ENCODE measurements at places on chromosomes 3 and 15.

DNA sequence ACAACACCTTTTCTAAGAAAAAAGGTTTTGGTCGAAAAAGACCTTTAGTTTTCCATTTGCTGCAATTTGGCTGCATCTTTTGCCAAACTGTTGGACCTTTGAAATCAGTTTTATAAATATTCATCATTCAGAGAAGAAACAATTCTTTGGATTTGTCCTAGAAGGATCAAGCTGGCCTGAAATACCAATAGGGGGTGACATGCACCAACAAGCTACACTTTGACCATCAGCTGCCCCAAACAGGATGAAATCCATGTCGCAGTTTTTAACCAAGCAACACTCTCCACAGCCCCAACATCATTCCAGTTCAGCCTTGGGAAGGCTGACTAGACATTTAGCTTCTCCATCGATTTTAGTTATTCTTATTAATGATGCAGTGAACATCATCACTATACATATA, 9.8 kb downstream of the RPL15 start:
- DNase-seq, result no peak

GRCh38 chr3:66989860-66990696, 8.0 kb upstream of the KBTBD8 start:
- no peak for DNase-seq

DNA sequence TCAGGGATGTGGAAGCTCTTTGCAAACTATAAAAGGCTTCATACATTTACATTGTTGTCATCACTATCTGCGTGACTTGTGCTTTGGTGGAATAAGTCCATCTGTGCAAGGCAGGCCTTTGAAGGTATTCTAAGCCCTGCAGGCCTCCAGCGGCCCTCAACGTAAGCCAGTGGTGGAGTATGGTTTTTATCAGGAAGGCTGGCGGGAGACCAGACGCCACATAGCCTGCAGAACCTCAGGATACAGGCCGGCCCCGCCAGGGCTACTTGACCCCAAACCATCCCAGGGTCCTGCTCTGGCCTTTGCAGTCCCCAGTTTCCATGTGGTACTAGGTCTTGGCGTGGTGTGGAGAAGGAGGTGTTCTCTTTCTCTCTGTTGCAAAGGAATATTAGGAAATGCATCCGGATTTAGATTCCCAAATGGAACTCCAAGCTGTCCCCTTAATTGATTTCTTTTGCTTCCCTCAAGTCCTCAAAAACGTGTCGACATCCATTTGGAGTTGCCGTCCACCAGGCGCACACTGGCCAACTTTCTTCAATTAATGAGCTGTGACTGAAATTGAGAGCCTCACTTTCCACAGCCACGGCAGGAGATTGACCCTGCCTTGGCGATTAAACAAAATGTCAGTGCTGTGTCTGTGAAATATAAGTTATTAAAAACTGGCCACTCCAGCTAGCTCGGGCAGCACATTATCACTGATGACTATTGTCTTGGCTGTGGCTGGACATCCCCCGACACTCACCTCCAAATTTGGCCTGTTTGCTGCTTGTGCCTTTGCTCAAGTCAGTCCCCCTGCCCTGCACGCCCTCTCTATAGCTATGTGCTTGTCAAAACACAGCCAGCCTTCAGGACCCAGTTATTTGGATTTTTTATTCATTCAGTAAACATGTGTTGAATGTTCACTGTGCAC, 239.8 kb upstream of the TLE3 start:
- no peak for DNase-seq

- no peak for DNase-seq
Observed at GRCh38 chr3:37852771-37853170, 8.9 kb upstream of the CTDSPL start.

GRCh38 chr3:126417981-126418530, 23.3 kb downstream of the CFAP100 start:
- no peak for DNase-seq

DNA sequence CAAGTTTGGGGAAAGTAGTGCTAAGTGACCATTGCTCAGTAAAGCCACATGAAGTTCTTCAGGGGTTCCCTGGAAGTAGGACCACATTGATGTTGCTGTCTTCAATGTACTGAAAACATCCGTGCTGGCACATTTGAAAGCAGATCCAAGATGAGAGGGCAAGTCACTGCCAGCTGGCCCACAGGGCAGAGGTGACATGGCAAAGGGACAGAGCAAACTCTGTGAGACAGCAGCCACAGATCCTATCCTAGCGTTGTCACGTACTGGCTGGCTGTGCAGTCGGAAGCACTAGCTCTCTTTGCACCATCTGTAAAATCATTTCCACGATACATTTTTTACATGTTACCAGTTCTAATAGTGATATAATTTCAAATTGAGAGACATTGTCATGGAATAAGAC, 13.8 kb downstream of the MUC13 start:
- DNase-seq, result no peak

DNA sequence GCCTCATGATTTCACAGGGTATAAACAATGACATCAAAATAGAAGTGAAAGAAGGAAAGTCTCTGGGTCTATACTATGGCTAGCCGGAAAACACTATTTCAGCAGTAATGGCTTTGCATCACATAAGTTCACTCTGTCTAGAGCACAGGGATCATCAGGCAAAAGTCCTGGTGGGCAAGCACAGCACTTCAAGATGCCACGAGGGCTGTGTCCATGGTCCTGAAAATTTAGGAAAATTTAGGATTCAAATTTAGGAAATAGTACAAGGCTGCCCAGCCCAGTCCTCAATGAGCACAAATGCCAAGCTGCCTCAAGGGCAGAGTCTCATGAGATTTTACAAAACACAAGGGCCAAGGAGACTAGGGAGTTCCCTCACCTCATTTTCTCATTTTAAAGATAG, 54.1 kb downstream of the RORA start:
- no peak for DNase-seq

- DNase-seq, result no peak
Observed at GRCh38 chr15:68907396-68907923, 22.9 kb upstream of the SPESP1 start.
